ENCODE measurements at places on chromosomes 2 and 18. TPM values are rescaled to one million over a fixed set of nuclear protein-coding genes. Genes with fewer than 3 reads are reported as not detected.

DNA sequence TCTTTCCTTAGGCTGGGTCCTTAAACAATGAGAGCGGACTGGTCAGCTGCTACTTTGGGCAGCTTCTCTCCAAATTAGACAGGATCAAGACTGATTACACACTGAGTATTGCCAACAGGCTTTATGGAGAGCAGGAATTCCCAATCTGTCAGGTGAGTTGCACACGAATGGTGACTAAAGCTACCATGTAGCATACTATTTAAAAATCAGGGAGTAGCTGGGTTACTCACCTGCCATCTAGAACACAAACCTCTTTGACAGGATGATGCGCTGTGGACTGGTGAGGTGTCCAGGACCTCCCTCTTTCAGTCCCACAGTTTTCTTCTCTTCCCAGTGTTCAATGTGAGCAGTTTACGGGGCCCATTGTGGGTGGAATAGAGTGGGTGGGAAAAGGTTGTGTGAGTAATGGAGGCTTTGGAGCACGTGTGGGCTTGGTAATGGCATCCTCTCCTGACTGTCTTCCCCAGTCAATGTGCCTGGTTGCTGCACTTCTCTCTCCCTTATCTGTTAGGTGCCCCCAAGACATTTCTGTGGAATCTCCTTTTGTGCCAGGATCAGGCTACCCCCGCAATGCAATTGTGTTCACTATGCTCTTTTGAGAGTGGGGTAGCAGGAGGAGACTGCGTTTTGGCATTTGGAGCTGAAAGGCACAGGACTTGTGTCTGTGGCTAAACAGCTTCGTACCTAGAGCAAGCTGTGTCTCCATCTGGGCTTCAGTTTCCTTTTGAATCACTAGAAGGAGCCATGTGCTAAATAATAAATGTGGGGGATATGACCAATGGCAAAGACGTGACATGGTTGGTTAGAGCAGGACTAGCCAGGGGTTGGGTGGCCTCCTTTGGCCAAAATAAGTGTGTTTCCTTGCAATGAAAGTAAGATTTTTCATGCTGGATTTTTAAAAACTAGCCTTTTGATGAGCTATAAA, 17.7 kb downstream of the SERPINB12 start:
- DNase-seq, result no peak

DNA sequence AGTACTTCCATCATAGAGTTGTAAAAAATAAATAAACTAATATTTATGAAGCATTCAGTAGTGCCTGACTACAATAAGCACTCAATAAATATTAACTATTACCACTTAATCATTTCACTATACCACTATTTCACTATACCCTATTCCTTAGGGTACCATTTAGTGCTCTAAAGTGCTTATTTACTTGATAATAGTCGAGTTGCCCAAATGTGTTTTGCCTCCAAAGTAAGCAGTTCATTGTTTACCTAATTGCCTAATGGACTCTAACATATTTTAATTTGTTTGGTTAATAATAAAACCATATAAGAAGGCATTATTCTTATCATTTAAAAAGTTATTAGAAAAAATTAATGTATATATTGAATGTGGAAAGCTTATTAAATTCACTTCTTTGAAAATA, 33.0 kb upstream of the MAP2 start:
- no peak for DNase-seq

GRCh38 chr2:231339316-231339715, 56.2 kb upstream of the B3GNT7 start:
- DNase-seq, result no peak

DNA sequence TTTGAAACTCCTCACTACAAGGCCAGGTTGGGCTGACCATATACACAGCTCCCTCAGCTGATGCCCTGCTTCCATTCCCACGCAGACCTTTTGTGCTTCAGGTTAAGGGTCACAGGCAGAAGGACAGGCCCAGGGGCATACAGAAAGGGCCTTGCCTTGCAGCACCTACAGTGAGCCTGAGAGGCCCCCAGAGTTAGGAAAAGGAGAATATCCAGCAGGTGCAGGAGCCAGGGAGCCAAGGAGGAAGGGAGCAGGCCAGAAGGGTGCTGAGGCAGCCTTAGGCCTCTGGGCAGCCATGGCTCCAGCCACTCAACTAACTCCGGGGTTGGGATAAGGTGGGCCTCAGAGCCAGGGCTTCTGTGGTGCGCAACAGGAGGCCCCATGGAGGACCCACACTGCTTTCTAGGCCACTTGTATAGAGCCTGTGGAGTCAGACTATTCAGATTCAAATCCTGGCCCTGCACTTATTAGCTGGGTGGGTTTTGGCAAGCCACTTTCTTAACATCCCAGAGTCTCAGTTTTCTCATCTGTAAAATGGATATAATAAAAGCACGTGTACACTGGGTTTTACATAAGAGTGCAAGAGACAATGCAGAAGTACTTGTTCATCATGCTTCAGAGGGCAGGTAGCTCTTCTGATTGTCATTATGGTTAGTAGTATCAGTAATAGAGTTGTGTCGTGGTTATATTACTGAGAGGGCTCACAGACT, 214.6 kb upstream of the HAAO start:
- no peak for DNase-seq

DNA sequence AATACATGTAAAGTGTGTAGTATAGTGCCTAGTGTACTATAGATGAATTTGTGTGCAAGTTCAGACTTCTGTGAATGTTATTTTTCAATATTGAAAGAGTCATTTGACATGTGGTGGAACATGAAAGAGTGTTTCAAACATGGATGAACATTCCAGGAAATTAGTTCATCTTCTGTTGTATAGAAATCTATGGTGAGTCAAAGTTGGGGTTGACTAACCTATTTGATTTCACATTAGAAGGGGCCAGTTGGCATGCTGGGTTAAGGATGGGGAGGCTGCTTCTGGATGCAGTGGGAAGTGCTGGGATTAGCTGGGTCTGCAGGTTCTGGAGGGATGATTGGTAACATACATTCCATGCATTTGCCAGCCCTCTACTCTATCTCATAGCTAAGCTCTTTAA, 50.6 kb downstream of the LYPD6B start:
- no peak for DNase-seq

DNA sequence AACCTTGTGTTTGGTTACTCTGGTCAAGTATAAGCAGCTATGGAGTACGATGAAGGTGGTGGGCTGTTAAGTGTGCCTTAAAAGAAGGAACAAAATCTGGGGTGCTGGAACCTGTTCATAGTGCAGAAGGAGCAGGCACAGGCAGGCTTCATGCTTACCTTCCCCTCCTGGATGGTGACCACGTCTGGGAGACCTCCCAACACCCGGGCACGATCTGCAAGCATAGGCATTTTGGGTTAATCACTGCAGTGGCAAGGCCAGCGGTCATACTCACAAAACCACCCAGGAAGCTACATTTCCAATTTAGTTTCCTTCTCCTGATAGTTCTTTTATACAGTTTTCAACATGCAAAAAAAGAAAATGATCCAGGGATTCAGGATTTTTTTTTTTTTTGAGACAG, 58.7 kb upstream of the LPIN2 start:
- DNase-seq, result no peak

GRCh38 chr18:65906621-65907034, 155.8 kb downstream of the CDH7 start:
- DNase-seq, result peak; percentile 83

- DNase-seq, result peak; percentile 25
Observed at GRCh38 chr2:23312996-23313606, 71.9 kb upstream of the KLHL29 start.

DNA sequence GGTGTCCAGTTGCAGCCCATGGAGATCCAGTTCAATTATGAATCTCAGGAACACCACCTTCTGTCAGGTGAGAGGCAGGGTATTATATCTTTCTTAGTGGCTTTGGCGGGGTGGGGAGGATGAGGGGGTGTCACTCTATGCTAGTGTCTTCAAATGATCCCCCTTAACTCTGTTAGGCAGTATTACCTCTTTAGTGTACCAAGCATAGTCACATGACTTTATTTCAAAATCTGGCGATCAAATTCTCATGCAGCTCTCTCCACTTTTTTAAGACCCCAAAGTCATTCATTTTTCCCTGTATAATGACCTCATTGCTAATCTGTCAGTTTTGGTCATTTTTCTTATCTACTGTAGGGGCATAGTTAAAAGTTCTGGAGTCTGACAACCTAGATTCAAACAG, 1.1 kb upstream of the ZSCAN30 start:
- no peak for DNase-seq

DNA sequence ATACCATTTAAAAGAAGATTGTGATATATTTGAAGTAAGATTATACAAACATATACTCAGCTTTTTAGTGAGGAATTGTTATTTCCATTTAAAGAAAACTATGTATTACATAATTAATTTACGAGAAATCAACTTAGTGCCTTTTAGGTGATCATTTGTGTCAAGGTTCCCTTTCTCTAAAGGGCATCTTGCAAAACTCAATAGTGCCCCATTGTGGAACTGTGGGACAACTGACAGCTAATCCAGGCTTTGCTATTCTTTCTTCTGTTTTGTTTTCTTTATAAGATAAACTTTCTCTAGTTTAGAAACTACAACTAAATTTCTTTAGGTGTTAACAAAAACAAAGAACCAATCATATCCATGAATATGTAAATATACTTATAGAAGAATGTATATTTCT, 24.3 kb upstream of the VIT start:
- DNase-seq, result peak; percentile 67

- DNase-seq, result no peak
Observed at GRCh38 chr18:73511771-73512503, 635.7 kb downstream of the FBXO15 start.

DNA sequence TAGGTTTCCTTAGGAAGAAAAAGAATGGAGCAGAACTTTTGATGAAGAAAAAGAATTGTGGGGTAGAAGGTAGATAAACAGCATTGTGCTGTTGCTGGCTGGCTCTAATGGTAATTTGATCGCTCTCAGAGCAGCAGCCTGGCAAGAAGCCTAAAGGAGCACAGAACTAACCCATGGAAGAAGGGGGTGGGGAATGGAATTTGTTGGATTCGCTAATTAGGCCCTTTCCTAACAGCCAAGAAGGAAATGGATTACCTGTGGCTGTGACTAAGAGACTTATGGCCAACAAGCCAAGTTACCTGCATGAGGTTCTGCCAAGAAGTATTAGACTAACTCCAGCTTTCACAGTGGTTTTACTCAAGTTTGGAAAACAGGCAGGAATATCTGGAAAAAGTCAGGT, 210.6 kb downstream of the IKZF2 start:
- DNase-seq, result peak; percentile 75

DNA sequence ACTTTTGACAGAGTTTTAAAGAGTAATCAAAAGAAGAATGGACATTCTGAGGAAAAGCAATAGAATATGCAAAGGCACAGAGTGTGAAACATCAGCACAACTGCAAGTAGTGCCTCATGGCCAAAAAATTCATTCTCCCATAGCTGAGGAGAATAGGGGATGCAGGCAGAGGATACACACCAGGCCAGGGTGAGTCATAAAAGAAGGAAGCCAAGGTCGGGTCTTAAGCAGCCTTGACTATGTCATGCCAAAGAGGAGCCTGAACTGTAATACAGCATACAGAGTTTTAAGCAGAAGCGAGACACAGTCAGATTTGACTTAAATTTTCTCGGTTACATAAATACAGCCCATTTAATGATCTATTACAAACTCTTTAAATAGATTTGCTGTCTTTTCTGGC, 165.0 kb downstream of the LNPK start:
- peak; percentile 12 for DNase-seq

DNA sequence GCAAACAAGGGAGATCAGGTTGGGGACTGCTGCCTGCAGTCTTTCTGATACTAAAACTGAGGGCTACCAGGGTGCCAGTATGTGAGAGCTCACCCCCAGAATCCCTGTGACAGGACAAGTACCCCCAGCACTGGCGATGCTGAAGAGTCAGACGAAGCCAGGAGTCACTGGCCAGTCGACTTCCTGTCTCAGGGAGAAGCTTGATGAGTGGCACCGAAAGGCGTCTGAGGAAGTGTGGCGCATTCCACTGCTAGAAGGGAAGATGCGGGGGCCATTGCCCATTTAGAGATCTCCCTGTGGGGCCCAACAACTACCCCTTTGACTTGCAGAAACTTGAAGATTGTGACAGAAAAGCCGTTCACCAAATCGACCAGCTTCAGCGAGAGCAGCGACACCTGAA, 22.0 kb downstream of the MXD1 start:
- DNase-seq, result no peak

GRCh38 chr18:39062426-39062825, 1496.8 kb upstream of the CELF4 start:
- DNase-seq, result no peak

Gene DNAJC5G
- not detected for total RNA-seq

Gene UCN
- total RNA-seq, result 0.52 TPM

Gene PHOSPHO2
- total RNA-seq, result 5.9 TPM

Measured in PC-3 (cell line).